MV-4-11 (cell line): ENCODE measurements at places on chromosomes 11 and 22.

GRCh38 chr22:48960980-48961660 is 866.6 kb downstream of the BRD1 start:
- DNase-seq = no peak

GRCh38 chr11:27464289-27464696 is 8.3 kb downstream of the LGR4 start:
- DNase-seq = peak; percentile 47

DNA sequence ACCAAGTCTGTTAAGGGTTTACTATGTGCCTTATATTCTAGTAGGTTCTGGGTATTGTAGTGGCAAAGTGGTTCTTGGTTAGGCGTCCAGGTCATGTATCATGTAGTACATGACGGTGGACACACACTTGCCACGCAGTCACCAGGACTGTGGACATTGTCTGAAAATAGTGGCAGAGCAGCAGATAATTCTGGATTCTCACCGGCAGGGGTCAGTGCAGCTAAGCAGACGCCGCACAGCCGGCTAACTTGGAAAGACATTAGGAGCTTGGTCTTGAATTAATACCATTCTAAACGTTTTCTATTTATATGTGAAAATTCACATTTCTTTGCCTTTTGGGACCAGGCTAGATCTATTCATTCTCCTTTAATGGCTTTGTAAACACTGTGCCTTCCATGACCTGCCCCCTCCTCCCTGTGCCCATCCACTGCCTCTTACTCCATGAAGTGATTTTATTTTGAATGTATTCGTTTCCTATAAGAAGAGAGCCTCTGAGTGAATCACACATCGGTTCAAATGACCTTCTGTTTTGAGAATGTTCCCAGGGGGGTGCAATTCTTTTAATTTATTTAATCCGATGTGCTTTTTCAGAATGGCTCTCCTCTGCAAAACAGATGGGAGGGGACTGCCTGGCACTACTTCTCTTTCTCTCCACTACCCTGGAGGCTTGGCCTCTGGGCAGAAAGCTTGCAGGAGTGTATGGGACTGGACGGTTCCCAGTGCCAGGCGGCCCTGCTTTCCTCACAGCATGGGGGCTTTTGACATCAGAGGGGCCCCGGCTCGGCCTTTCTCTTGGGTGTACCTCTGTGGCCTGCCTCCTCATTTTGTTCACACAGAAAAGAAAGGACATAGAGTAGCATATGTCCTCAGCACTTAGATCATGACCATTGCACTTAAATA is 378.0 kb downstream of the NTM start:
- peak; percentile 34 for DNase-seq

- DNase-seq = no peak
Observed at GRCh38 chr11:76062733-76063132, 143.6 kb downstream of the WNT11 start.

GRCh38 chr11:72072348-72072747 is 8.0 kb downstream of the NUMA1 start:
- DNase-seq = peak; percentile 64
